ENCODE measurements at places on chromosomes 5 and 9.
A peak's percentile ranks its signal among the peaks of the same experiment; 100 is the strongest.

DNA sequence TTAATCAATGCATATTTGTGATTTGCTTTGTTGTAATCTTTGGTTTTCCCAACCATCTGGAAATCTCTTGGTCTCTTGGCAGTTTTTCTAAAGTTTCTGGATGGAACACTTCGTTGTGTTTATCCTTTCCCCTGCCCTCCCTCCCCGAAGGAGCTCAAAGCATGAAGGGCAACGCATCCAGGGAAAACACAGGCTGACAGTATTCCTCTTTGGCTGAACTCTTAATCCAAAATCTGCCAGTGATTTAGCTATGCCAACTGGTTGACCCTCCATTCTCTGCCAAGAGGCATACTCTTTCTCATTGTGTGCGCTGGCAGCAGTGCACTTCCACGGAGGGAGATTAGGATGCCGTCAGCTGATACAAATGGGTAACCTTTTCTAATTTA, 20.5 kb downstream of the ZBTB34 start:
- DNase-seq, result peak; percentile 35

GRCh38 chr5:138370537-138370936, 18.1 kb downstream of the KDM3B start:
- no peak for DNase-seq

DNA sequence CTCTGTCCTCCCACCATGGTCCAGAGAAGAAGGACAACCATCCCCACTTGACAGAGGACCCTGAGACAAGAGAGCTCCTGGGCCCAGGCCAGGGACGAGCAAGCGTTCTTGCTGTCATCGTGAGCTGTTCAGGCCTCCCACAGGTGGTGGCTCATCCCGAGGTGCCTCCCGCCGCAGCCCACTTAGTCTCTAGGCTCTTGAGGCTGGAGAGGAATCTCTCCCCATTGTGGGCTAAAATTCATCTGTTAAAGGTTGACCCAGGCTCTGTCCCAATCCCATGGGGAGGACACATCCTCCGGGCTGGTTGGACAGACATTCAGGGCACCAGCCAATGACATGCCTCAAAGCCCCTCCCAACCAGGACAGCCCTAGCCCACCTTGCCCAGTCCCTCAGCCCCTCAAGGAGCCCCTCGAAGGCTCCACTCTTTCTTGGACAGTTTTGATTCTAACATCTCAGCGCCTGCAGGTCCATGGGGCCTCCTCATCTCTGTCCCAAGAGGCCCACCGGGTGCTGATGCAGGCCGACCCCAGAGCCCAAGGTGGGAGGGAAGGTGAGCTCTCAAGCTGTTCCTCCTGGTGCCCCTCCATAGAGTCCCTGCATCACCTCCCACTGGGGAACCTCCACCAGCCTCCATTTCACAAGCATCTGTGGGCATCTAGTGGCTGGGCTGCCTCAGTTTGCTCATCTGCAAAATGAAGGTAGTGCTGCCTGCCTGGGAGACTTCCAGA, 52.9 kb downstream of the BARX1 start:
- no peak for DNase-seq

- DNase-seq, result no peak
Observed at GRCh38 chr5:55136521-55136920, 23.4 kb upstream of the GPX8 start.

DNA sequence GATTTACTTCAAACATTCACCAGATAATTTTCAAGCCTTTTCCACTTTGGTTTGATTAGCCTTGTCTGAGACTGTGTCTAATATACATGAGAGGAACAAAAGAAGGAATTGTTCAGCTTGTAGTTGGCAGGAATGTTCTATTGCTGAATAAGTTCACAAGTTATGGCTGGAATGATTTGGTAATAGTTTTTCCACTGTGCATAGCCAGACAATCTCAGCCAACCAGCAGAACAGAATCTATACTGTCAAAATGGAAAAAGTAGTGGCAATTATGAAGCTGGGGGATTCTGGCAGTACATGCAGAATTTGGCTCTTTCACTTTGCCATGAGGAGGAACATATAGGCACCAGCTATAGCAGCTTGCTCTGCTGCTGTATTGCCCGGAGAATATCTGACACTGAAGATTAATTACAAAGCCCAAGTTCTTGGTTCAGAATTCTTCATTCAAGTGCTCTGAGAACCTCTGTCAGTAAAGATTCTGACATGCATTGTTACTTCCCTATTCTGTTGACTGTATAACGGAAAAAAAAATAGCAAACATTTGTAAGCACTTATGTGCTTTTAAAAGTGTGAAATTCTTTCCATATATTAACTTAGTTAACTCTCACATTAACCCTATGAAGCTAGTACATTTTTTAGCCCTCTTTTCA, 150.6 kb downstream of the PRR16 start:
- no peak for DNase-seq

- no peak for DNase-seq
Observed at GRCh38 chr9:132927704-132928103, 16.7 kb downstream of the TSC1 start.

DNA sequence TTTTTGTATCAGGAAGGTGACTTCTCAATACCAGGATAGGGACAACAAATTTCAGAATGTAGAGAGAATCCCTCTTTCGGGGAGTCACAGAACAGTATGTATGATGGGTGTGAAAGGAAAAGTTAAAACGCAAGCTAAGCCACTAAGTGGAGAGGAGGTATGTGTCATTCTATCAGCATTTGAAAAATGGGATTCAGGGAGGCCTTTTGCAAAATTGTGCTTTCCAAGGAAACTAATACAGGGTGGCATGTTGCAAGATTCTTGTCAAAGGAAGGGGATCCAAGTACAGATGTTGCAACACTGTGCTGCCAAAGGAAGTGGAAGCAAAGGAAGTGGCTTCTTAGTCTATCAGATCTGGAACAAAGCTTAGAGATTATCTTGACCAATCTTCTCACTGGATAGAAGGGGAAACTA, 12.6 kb upstream of the TNIP1 start:
- no peak for DNase-seq

GRCh38 chr9:115672477-115673316, 480.9 kb upstream of the PAPPA start:
- no peak for DNase-seq

DNA sequence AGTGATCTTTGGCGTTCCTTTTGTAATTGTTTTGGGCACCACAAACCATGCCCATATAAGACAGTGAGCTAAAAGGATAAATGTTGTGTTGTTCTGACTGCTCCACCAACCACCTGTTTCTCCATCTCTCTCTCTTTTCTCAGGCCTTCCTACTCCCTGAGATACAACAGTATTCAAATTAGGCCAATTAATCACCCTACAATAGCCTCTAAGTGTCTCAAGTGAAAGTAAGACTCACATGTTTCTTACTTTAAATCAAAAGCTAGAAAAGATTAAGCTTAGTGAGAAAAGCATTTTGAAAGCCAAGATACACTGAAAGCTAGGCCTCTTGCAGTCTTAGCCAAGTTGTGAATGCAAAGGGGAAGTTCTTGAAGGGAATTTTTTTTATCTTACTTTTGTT, 268.8 kb upstream of the NREP start:
- DNase-seq, result no peak

GRCh38 chr5:91955610-91956009, 572.5 kb upstream of the ARRDC3 start:
- DNase-seq, result no peak

GRCh38 chr9:84670138-84671041, 861 bp downstream of the NTRK2 start:
- DNase-seq, result no peak

DNA sequence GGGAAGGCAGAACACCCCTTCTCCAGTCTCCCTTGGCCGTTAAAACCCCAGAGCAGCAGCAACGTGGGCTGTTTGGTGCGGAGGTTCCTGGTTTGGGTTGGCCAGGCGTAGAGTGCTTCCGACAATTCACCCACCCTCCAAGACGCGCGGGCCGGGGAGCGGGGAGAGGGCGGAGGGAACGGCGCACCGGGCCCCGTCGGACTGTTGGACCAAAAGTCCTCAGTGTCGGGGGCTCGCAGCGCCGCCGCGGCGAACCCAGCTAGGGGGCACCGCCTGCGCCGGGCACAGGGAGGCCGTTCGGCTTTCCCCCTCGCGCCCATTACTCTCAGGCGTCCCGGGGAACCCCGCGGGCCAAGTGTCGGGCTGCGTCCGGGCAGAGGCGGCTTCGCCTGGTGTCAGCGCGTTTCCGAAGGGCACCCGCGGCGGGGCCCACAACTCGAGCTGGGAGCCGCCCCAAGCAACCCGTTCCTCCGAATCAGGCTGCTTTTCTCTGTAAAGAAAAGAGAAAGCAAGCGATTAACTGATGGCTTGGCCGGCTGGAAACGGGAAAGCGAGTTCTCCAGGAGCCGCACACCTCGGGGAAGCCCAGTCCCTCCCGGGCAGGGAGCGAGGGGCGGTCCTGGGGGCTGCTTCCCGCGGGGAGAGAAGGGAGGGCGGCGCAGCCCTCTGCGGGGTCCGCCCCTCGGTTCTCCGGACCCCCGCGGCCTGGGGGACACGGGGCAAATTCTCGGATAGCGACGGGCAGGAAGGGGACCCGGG, 145.5 kb downstream of the ERCC6L2 start:
- DNase-seq, result no peak

DNA sequence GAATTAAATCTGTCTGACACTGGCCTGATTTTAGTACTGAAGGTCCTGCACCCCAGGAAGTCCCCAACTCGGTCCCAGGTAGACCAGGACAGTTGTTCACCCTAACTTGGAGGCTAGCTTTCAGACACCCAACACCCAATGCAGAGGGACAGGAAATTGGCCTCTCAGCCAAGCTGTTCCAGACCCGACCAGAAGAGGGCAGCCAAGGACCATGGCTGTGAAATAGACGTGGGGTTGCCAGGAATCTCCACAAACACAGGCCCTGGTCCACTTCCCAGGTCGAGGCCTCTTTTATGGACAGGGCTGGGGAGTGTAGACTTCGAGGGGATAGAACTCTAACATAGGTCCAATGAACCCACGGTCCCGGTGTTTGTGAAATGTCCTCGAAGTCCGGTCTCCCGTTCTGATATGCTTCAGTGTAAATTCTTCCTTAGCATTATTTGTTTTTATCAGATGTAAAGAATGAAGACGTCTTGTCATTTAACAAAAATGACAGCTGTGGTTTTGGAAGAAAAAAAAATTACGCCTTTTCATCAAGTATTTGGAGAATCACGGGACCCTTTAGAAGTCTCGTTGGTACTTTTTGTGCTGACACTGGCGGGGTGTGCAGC, 260.3 kb upstream of the ADAMTS16 start:
- DNase-seq, result peak; percentile 63

GRCh38 chr9:128120061-128120740, 7.3 kb downstream of the PTGES2 start:
- no peak for DNase-seq

- no peak for DNase-seq
Observed at GRCh38 chr9:72894342-72894741, 58.5 kb downstream of the ALDH1A1 start.

DNA sequence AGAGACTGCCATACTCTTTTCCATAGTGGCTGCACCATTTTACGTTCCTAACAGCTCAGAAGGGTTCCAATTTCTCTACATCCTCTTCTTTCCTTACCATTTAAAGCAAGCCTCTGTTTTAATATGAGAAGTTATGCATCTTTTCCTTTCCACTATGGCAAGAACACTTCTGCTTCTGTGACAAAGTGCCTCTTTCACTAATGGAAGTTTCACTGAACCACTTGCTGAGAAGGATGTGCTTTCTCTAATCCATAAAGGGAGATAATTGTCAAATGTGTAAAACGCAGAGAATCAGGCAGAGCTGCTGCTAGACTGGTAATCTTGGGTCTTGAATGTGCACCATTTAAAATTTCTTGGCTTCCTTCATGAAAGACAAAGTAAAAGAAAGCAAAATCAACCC, 131.6 kb downstream of the PJA2 start:
- DNase-seq, result no peak

DNA sequence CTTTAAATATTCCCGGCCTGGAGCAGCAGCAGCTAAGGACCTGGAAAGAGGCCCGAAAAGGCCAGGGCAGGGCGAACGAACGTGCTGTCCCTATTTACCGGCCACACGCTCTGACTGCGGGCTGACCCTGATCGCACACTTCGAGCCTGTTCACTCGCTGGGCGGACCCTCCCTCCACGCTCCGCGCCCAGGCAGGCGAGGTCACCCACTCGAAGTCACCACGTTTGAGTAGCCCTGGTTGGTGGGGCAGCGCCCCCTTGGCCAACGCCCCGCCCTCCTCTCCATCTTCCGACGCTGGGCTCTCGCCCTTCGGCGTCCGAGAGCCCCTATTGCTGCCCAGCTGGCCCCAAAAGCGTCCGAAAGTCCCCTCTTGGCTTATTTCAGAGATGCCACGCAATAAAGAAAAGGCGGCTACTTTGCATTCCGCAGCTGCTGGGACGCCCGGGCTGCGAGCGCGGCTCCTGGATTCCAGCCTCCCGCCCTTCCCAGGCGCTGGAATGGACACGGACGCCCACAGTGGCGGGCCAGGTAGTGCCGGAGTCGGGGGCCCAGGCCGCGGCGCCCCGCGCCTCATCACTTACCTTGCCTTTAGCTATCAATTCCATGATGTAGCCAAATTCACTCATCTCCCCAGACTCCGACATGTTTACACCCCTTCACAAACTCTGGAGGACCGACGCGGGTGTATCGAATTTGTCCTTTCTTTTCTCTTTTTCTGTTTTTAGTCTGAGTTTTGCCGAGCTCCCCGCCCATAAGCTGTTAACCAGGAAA, 9.9 kb upstream of the TRIM36 start:
- DNase-seq, result peak; percentile 8

GRCh38 chr5:83029912-83030311, 47.3 kb downstream of the TMEM167A start:
- DNase-seq, result no peak

GRCh38 chr5:58275516-58275915, 184.4 kb downstream of the PLK2 start:
- DNase-seq, result no peak

GRCh38 chr9:88166660-88167059, 28.4 kb upstream of the SPATA31C2 start:
- no peak for DNase-seq

DNA sequence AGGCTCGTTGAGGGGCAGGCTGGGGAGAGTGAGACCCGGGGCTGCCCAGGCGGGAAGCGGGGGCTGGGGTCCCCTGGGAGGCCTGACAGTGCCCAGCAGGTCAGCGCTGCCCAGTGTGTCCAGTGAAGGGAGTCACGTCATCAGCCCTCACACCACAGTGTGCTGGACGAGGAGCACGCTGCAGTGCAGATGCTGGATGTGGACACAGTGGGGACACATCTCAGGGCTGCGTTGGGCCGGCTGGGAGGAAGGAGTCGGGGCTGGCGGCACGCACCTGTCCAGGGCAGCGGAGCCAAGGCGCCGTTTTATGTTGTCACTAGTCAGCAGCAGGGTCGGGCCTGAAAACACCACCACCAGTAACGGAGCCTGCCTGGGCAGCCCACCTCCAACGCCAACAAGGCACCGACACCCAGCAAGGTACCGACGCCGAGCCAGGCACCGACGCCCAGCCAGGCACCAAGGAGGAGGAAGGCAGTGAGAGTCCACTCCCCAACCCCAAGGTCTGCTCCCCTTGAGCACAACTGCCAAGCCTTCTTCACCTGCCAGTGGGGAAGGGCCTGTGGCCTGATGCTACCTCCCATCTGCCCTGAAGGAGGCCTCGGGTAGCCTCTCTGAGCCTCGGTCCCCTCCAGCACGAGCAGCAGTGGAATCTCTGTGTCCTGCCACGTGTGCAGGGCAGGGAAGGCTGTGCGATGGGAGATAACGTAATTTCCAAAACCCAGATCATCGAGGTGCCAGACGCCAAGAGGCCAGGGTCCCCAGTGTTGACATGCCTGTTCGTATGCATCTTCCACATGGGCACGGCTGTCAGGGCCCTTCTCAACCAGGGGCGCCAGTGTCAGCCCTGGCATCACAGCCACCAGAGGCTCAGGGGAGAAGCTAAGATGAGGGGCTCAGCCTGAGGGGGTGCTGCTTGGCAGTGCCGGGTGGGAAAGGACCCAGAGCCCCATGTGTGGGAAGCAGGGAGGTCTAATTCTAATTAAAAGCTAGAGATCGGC, 21.9 kb upstream of the NSMF start:
- DNase-seq, result no peak

GRCh38 chr9:122088880-122089706, 4.0 kb downstream of the TTLL11 start:
- no peak for DNase-seq
